Anterior cingulate cortex (tissue), 58 donors: ENCODE measurements at places on chromosomes 13 and 19.

DNA sequence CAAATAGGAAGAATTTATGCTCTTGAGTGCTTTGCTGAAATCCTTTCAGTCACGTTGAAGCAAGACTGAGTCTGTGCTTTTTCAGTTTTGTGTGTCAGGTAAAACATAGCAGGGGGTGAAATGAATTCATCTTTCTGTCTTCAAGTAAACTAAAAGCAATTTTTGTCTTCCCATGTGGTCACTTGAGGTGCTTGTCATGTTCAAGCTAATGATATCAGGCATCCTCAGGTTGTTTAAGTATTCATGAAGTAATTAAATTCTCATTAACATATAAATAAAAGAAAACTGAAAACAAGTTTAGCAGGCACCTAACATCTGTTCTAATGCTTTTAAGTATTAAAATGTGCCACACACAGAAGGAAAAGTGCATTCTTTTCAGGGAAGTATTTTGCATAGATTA, 2701.3 kb downstream of the PCDH9 start:
- DNase-seq: no peak

DNA sequence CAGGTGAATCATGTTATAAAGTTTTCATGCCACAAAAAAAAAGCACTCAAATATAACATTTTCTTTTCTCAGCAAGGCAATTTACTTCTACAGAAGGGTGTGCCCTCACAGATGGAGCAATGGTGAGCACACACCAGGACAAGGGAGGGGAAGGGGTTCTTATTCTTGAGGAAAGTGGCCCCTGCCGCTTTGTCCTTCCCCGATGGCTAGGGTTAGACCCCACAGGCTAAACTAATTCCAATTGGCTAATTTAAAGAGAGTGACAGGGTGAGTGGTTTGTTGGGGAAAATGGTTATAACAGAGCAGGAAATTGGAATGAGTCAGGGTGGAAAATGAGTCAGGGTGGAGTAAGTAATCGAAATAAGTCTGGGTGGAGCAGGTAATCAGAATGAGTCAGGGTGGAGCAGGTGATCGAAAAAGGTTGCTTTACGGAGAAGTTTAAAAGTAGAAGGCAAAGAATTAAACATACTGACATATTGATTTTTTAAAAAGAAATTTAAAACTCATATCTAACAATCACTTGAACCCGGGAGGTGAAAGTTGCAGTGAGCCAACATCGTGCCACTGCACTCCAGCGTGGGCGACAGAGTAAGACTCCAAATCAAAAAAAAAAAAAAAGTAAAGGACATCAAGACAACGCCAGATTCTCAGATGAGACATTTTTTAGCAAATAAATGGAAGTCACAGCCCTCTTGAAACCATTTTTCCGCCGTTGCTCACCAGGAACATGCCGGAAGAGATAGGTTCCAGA, 813 bp downstream of the ZNF562 start:
- no peak for DNase-seq

GRCh38 chr13:95497381-95497807, 55.1 kb upstream of the CLDN10 start:
- peak; percentile 28 for DNase-seq

- DNase-seq: no peak
These were observed 477.5 kb downstream of the SLITRK6 start for GRCh38 chr13:85321734-85322133.

DNA sequence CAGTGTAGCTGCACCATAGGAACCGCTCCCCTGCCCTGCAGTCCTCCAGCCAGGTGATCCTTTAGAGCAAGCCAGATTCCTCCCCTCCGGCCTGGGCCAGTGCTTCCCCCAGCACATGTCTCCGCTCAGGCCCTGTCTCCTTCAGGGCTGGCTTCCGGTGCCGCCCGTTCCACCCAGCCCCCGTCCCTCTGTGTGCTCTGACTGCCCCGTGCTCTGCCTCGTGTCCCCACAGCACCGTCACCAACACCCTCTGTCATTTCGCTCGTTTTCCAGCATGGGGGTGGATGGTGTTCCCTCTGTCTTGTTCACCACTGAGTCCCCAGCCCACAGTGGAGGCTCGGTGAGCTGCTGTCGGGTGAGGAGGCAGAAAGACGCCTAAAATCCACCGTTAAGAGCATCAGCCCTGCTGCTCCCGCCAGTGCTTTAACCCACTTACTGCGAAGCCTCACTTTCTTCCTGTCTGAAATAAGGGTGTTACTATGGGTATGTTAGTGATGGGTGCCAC, 54.5 kb downstream of the TSSK6 start:
- peak; percentile 10 for DNase-seq

DNA sequence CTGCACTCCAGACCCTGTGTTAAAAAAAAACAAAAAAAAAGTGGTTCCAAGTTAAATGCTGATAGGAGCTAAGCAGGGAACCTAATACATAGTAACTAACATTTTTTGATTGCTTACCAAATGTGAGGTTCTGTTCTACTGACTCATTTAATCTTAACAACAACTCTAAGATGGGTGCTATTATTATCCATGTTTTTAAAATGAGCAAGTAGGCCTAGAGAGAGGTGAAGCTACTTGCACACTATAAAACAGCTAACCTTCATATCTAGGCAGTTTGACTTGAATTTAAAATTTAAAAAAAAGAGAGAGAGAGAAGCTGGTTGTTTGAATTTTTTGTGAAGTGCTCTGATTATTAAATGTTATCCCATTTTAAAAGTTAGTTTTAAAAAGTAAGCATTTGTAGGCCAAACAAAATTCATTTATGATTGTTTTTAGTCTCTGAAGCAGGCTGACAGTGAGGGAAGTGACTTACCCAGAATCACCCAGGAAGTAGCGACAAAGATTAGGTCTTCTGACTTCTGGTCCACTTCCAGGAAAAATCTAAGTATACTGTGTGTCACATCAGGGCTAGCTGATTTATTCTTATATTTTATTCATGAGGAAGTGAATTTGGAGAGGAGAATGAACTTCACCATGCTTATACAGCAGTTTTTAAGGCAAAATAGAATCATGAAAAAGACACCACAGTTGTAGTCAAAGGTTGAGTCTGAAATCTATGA, 2.4 kb downstream of the SIGLECL1 start:
- DNase-seq: no peak

- no peak for DNase-seq
These were observed 379.2 kb upstream of the MIR17HG start for GRCh38 chr13:90968166-90968904.
